ENCODE measurements at places on chromosomes 5 and 9.

GRCh38 chr9:93057703-93058354, 672 bp upstream of the SUSD3 start:
- no peak for DNase-seq

GRCh38 chr5:97919719-97920118, 736.7 kb upstream of the RIOK2 start:
- no peak for DNase-seq

DNA sequence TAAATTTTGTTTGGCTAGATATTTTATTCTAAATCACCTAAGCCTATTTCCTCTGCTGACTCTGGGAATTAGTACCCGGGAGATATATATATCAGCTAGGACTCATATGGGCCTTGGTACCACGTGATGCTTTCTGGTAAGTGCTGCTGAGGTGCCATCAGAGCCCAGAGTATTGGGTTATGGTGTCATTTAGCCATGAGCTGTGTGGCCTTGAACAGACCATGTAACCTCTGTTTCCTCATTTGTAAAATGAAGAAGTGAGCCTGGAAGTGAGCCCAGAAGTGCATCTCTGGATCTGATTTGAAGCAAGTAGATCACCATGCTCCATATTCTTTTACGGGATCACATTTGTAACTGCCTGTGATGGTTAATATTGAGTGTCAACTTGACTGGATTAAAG, 126.1 kb downstream of the GPBP1 start:
- DNase-seq, result no peak

DNA sequence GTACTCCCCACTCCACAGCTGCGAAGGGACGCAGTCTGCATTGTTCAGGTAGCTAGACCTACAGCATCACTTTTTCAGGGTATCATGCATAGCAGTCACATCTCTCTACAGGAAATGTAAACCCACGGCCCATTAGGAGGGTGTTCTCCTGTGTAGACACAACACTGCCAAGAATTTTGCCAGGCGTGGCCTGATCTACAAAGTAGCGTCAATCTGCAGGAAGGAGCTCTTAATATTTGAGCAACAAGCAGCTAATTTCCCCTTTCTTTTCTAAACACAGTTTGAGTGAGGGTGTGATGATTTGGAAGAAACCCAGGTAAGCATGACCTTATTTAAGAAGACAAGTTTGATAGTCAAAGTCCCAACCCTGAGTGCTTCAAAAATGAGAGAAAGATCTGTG, 419.0 kb downstream of the GADD45G start:
- DNase-seq, result no peak

- DNase-seq, result no peak
These were observed 67.5 kb downstream of the SETX start for GRCh38 chr9:132287256-132287760.

DNA sequence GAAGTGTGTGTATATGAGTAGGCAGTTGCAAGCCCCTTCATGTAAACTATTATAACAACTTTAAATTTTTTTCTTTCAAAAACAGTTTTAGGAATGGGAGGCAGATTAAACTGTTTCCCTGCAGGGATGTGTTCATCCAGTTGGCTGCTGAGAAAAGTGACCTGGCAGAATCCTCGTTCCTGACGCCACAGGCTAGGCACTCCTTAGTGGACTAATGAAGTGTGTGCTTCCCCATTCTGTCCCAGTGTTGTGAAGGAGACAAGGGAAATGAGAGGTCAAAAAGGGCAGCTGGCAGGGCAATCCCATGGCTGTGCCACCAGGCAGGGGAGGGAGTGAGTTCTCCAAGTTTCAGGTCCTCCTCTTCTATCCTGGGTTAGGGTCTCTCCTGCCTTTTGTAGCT, 59.8 kb downstream of the FOXD1 start:
- no peak for DNase-seq

- DNase-seq, result no peak
These were observed 159.2 kb upstream of the ALDH1B1 start for GRCh38 chr9:38233343-38233742.

GRCh38 chr5:119420169-119420568, 32.1 kb upstream of the HSD17B4 start:
- no peak for DNase-seq

DNA sequence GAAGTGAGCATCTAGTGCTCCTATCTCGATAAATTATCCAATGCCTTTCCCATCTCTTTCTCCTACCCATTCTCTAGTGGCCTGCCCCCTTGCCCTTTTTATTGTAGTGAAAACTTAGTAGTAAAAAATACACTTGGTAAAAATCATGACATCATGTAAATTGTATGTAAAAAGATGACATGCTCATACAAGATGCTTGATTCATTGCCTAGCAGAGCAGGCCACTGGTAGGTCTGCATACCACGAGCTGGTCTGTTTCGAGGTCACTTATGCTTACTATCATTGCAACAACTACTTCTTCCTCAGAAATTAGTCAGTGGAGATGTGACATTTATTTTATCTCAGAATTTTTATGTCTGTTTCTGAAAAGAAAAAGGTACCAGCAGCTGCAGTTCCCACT, 177.3 kb downstream of the C9orf152 start:
- DNase-seq, result no peak

GRCh38 chr5:16891033-16891432, 45.1 kb downstream of the MYO10 start:
- no peak for DNase-seq
